Brain (organoid and tissue), 16 donors: ENCODE measurements at places on chromosomes 12 and 14.

GRCh38 chr14:72420749-72421474 is 473.0 kb downstream of the DPF3 start:
- DNase-seq = peak; percentile 95

- DNase-seq = peak; percentile 75
Measured at GRCh38 chr14:58944343-58944967, 244.0 kb upstream of the DAAM1 start.

DNA sequence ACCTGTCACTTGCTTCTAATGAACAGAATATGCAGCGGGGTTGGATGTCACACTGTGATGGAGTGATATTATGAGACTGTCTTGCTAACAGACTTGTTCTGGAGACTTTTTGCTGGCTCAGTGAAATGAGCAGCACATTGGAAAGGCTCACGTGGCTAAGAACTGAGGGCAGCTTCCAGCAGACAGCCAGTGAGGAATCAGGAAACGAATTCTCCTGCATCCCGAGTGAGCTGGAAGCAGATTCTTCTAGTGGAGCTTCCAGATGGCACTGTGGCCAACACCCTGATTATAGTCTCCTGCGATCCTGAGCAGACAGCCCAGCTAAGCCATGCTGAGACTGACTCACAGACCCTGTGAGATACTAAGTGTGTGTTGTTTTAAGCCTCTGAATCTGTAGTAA is 16.1 kb upstream of the TSPAN9 start:
- DNase-seq = peak; percentile 49

- DNase-seq = no peak
Measured at GRCh38 chr12:124864326-124864752, 675 bp upstream of the SCARB1 start.

DNA sequence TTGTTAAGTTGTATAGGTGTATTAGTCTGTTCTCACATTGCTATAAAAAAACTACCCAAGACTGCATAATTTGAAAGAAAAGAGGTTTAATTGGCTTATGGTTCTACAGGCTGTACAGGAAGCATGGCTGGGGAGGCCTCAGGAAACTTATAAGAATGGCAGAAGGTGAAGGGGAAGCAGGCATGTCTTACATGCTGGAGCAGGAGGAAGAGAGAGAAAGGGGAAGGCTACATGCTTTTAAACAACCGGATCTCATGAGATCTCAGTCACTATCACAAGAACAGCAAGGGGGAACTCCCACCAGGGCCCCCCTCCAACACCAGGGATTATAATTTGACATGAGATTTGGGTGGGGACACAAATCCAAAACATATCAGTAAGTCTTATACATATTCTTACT is 60.5 kb upstream of the OR10AD1 start:
- DNase-seq = no peak

DNA sequence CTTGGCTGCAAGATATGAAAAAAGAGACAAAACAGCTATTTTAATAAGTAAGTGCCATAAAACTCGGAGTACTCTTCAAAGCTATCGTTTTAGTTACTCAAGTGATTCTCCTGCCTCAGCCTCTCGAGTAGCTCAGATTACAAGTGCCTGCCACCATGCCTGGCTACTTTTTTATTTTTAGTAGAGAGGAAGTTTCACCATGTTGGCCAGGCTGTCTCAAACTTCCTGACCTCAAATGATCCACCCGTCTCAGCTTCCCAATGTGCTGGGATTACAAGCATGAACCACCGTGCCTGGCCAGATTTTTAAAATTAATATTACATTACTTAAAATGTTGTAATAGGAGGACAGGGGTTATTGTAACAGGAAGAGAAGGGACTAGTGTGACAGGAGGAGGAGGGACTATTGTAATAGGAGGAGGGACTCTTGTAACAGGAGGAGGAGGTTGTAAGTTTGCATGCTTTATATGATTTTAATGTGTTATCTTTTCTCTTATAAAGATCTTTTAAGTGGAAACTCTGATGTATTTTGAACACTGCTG is 61.3 kb downstream of the KITLG start:
- no peak for DNase-seq

DNA sequence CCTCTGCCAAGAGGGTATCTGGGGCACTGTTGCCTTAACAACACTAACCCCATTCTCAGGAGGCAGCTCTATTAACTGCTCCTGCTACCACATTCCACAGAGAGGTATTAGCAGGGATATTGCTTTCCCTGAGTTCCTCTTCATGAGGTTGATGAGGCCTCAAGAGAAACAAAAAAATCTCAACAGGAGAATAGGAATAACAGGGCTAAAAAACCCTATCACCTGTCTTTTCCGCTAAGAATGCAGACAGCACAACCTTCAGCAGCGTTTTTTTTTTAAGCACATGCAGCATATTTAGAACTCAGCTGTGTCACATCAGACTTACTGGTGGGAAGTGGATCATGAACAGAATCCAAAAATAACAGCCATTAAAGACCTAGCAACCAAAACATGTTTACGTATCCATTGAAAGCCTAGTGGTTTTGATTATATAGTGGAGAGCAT is 29.2 kb downstream of the ATF7 start:
- no peak for DNase-seq
